Myometrial cell (primary cell): ENCODE measurements at places on chromosomes 6 and 20. TPM values are rescaled to one million over a fixed set of nuclear protein-coding genes. Genes with fewer than 3 reads are reported as not detected.

MCHR2 gene
- total RNA-seq, result not detected in 2 replicates

GRIK2 gene
- not detected in 2 replicates for total RNA-seq

SIRPD gene
- not detected in 2 replicates for total RNA-seq

LY6G6C gene
- not detected in 2 replicates for total RNA-seq

KHDC3L gene
- not detected in 2 replicates for total RNA-seq

DACT2 gene
- not detected in 2 replicates for total RNA-seq

FNDC1 gene
- total RNA-seq, result not detected in 2 replicates

HUS1B gene
- not detected in 2 replicates for total RNA-seq

MYMX gene
- total RNA-seq, result not detected in 2 replicates

CFAP61 gene
- total RNA-seq, result not detected in 2 replicates

PSORS1C2 gene
- total RNA-seq, result not detected in 2 replicates

PSORS1C1 gene
- 0.18 TPM in 1 of 2 replicates, not detected in the other for total RNA-seq

ASIP gene
- total RNA-seq, result not detected in 2 replicates

TTI1 gene
- 16.3 and 18.5 TPM in 2 replicates for total RNA-seq
